ENCODE measurements at places on chromosomes 13 and 19.
A peak's percentile ranks its signal among the peaks of the same experiment; 100 is the strongest.

- DNase-seq: peak; percentile 47
Observed at GRCh38 chr13:49530457-49530856, 34.7 kb downstream of the PHF11 start.

DNA sequence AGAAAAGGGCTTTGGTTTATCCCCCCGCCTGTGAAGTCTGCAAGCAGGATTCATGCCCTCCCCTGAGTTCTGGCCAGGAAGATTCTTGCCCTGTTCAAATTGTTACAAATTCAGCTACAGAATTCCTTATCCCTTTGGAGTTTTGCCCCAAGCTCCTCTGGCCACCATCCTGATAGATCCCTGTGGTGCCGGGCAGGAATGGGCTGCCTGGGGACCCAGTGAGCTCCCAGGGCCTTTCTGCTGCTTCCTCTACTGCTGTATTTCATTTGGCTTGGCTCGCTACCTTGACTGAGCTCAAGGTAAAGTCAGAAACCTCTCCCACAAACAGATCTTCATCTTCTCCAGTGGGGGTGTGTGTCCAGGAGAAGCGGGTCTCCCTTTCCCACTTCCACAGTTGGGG lies 194.6 kb upstream of the NBEA start:
- DNase-seq: no peak

GRCh38 chr19:6530386-6531162 lies at the start of gene TNFSF9:
Gene TNFSF9, plus strand, starts transcription at chr19:6531026. Its CDS starts 11 bp downstream, at chr19:6531037.
- peak; percentile 99 for DNase-seq

- DNase-seq: no peak
Observed at GRCh38 chr13:40132249-40132648, 476.8 kb downstream of the COG6 start.

DNA sequence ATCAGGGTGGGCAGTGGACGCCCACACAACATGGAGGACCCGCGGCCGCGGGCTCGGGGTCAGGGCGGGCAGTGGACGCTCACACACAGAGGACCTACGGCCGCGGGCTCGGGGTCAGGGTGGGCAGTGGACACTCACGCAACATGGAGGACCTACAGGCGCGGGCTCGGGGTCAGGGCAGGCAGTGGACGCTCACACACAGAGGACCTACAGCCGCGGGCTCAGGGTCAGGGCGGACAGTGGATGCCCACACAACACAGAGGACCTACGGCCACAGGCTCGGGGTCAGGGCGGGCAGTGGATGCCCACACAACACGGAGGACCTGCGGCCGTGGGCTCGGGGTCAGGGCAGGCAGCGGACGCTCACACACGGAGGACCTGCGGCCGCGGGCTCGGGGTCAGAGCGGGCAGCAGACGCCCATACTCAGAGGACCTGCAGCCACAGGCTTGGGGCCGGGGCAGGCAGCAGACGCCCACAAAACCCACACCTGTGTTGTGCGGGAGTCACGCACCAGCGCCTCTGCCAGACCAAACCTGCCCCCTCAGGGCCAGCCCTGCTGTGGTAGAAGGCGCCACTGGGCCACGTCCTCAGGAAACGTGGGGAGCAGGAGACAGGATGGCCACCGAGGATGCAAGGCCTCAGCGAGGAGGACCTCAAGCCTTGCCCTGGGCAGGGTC lies 27.6 kb upstream of the C13orf46 start:
- DNase-seq: no peak

- no peak for DNase-seq
Observed at GRCh38 chr13:36369268-36370107, 23.3 kb upstream of the SPART start.

DNA sequence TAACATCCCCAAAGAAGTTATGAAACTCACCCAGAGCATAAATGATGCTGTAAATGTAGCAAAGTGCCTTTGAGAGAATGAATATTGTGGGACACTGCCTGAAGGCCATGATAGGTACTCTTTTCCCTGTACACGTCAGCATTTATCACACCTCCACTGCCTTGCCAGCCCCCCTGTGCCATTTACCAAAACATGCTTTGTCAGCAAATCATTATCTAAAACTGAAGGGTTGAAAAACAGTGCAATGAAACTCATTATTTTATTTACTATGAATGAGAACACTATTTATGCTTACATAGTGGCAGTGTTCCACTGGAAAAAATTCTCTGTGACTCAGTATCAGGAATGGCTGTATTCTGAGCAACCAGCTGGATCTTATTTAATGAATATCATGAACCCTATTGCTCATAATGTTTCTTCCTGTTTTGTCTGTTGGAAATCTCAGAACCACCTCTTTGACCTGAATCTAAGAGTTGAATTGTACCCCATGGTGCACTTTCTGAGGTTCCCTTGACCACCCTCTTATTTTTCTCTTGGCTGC lies 564.1 kb downstream of the DCT start:
- no peak for DNase-seq

DNA sequence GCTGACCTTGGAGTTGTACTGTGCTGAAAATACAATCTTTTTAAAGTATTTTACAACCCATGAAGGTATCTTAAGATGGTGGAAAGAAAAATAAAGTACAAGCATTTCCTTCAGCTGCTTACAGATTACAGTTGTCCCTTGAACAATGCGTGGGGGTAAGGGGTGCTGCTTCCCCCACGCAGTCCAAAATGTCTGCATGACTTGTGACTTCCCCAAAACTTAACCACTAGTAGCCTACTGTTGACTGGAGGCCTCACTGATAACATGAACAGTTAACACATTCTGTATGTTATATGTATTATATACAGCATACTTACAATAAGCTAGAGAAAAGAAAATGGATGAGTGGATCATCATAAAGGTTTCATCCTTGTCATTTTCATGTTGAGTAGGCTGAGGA lies 45.3 kb upstream of the ZNF599 start:
- DNase-seq: no peak

- DNase-seq: no peak
Observed at GRCh38 chr13:26222520-26223046, 469 bp upstream of the RNF6 start.

DNA sequence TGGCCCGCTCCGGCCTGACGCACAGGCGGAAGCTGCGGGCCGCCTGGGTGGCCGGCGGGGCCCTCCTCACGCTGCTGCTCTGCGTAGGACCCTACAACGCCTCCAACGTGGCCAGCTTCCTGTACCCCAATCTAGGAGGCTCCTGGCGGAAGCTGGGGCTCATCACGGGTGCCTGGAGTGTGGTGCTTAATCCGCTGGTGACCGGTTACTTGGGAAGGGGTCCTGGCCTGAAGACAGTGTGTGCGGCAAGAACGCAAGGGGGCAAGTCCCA lies 4.4 kb downstream of the FFAR1 start:
- DNase-seq: no peak

- DNase-seq: no peak
Observed at GRCh38 chr13:112143753-112144615, 77.0 kb downstream of the SOX1 start.

DNA sequence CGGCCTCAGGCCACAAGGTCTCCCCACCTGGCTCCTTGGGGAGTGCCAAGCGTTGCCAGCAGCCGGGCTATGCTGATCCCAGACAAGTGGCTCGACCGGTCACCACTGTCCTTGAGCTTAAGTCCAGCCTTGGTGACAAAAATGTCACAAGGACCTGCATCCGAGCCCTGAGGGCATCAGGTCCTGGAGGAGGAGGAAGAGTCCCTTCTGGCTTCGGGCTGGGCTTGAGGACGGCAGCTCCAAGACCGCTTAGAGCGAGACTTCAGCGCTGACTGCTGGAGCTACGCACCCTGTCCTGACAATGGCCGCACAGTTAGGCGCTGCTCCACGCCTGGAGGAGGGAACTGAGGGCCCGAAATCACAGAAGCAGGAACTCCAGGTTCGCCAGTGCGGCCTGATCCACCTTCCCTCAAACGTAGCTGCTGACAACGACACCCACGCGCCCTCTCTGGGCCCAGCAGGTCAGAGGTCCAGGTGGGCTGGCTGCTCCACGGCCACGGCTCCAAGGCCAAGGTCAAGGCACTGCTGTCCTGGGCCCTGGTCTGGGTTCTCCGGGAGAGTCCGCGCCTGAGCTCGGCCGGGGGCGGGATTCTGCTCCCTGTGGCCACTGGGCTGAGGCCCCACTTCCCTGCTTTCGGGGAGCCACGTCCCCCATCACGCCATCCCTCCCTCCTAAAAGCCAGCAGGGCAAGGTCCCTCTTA lies 7.0 kb downstream of the SBNO2 start:
- DNase-seq: no peak

DNA sequence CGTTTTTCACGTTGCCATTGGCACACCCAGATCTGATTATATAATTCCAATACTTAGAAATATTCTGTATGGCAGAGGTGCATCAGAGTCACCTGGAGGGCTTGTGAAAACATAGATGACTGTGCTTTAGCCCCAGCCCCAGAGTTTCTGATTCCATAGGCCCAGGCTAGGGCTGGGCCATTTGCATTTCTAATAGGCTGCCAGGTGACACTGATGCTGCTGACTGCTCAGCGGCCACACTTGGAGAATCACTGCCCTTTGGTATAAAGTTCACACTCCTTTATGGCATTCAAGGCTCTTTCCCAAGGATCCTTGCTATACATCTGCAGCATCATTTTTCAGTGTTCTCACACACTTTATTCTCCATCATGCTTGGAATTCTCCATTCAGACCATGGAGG lies 137.1 kb downstream of the AKAP11 start:
- DNase-seq: no peak

DNA sequence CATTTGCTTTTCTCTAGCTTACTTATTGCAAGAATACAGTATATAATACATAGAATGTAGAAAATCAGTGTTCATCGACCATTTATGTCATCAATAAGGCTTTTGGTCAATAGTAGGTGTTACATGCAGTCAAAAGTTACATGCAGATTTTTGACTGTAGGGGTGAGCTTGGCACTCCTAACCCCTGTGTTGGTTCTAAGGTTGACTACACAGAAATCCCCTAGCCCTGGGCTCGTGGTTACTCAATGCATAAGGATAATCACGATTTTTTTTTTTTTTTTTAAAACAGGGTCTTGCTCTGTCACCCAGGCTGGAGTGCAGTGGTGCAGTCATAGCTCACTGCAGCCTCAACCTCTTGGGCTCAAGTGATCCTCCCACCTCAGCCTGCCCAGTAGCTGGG lies 4.0 kb upstream of the NWD1 start:
- DNase-seq: no peak

- DNase-seq: no peak
Observed at GRCh38 chr19:46913198-46913851, 52.5 kb downstream of the ARHGAP35 start.

- DNase-seq: no peak
Observed at GRCh38 chr19:14515501-14516047, 2.6 kb downstream of the DNAJB1 start.

- DNase-seq: no peak
Observed at GRCh38 chr13:102769679-102770078, 3.9 kb downstream of the TEX30 start.

DNA sequence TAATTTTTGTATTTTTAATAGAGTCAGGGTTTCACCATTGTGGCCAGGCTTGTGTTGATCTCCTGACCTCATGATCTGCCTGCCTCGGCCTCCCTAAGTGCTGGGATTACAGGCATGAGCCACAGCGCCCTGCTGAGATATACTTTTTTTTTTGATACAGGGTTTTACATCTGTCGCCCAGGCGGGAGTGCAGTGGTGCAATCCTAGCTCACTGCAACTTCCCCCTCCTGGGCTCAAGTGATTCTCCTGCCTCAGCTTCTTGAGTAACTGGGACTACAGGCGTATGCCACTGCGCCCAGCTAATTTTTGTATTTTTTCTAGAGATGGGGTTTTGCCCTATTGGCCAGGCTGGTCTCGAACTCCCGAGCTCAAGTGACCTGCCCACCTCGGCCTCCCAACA lies 2.0 kb downstream of the COLGALT1 start:
- peak; percentile 85 for DNase-seq

- no peak for DNase-seq
Observed at GRCh38 chr19:47661611-47662010, 51.6 kb upstream of the EHD2 start.

DNA sequence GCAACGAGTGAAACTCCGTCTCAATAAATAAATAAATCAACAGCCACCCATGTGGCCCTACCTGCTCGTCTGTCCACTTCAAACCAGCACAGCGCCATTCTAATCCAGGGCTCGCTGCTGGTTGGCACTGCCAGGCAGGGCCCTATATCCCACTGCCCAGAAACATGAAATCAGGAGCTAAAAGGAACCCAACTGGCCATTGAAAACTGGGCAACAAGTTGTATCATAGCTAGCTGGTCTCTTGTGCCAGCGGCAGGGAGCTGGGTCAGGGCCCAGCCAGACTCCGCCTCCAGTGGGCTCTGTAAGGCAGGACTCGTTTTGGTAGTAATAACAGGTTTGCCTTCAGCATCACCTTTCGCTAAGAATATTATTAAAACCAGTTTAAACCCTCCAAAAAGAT lies 39.3 kb downstream of the GGACT start:
- DNase-seq: no peak

GRCh38 chr13:112464720-112465119 lies 88.6 kb downstream of the SPACA7 start:
- DNase-seq: no peak

DNA sequence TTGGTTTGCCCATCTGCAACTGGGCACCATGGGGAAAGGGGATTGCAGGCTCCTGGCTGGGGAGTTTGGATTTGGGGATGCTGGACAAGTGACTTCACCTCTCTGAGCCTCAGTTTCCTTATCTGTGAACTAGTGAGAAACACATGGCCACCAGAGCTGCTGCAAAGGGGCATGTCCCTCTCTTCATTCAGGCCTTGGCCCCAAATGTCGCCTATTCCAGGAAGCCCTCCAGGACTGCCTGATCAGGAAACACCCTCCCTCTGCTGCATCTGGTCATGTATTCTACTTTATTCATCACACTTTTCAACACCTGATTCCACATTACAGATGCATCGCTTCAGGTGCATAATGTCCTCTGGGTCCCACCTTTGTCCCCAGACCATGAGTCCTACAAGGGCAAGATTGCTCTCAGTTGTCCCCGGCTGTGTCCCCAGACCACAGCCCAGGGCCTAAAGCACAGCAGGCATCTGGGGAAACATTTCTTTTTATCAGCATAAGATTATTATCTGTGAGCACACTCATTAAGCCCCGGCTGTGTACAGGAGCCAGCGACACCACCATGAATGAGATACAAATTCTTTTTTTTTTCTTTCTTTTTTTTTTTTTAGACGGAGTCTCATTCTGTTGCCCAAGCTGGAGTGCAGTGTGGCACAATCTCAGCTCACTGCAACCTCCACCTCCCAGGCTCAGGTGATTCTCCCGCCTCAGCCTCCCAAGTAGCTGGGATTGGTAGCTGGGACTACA lies 37.5 kb downstream of the ARRDC2 start:
- no peak for DNase-seq

GRCh38 chr13:32438871-32439270 lies 10.9 kb upstream of the N4BP2L1 start:
- DNase-seq: no peak

- DNase-seq: no peak
Observed at GRCh38 chr19:39823686-39824085, 10.3 kb downstream of the DYRK1B start.

All from inflammatory macrophage treated with lipopolysaccharide for 1 hour (primary cell).